ENCODE measurements at places on chromosomes 6 and 20.

DNA sequence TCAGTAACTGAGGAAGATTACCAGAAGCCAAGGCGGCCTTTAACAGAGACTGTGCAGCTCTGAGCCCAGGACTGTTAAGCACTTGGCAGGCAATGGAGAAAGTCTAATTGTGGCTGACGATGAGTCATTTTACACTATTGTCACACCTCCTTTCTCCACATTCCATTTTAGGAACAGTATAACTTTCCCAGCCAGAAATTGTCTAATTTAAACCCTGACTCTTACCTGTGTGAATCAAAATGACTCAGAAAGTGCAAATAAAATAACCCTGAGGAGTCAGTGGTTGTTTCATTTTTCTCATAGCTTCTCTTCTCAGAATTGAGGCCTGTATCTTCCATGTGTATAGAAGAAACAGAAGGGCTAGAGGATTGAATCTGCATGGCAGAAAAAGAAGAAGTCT lies 40.0 kb upstream of the OPN5 start:
- peak; percentile 74 for DNase-seq

GRCh38 chr20:62993856-62994494 lies 12.8 kb downstream of the BHLHE23 start:
- DNase-seq, result no peak

DNA sequence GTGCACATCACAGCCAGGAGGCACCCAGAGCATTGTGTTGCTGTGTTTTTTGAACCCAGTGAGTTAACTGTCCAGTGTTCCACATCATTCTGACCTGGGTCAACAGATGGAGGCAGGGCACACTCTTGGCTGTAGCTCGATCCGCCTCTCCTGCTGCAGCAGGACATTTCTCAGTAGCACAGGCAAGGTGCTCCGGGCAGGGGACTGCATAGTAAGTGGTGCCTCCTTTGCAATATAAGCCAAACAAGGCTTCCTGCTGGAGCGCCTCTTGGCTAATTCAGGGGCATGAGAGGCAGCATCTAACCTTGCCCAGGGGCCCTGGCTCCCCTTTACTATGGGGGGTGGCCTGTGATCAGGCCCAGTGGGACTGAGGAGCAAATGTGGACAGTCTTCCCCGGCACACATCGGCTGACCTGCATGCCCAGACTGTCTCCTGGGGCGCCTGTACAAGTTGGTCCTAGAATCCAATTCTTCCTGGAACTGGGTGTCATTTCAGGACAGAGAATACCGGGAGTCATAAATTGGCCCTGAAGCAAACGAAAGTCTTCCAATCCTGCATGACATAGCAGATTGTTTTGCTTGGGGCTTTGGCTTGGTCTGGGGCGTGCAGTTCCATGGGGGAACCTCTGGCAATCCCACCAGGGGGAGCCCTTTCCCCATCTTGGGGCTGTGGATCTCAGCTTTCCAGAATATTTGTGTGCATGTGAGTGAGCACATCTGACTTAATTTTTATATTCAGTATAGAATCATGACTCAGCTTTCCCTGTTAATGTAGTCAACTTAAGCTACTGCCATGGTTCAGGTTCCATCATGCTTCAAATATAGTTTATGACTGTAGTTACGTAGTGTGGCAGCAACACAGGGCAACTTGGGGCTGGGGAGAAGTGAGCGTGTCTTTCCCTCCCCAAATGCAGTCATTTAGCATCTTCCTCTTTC lies 56.0 kb upstream of the DDR1 start:
- DNase-seq, result no peak

DNA sequence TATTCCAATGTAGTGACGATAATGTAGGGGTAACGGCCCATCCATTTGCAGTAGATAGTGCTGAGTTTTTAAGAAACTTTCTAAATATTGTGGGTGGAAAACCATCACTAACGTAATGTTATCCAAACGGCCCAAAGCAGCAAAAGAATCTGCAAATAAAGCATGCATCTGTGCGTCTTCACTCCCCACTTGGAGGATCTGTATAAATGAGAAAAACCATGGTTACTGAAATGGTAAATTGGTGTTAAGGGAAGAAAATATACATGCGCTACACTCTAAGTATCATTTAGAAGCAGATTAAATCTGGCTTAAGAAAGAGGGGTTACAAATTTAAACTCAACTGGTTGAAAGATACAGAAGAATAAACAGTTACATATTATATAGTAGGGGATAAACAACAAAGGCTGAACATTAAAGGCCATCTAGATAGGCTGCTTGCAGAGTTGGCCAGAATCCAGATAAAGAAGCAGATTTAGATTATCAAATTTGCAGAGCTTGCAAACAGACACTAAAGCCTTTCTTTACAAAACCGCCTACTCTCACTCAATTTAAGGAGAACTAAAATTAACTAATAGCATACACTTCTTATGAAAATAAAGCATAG lies 93.3 kb downstream of the SESN1 start:
- DNase-seq, result no peak

- DNase-seq, result no peak
These were observed 547.8 kb downstream of the CDH26 start for GRCh38 chr20:60506061-60506460.

DNA sequence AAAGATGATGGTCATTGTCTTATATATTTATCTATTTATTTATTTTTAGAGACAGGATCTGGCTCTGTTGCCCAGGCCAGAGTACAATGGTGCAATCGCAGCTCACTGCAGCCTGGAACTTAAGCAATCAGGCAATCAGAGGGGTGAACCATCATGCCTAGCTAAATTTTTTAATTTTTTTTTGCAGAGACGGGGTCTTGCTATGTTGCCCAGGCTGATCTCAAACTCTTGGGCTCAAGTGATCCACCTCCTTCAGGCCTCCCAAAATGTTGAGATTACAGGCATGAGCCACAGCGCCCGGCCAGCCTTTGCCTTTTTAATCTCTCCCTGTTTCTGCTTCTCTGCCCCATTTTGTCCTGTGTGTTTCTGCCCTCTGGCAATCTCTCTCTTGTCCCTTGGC lies 102.2 kb downstream of the NCR2 start:
- no peak for DNase-seq

DNA sequence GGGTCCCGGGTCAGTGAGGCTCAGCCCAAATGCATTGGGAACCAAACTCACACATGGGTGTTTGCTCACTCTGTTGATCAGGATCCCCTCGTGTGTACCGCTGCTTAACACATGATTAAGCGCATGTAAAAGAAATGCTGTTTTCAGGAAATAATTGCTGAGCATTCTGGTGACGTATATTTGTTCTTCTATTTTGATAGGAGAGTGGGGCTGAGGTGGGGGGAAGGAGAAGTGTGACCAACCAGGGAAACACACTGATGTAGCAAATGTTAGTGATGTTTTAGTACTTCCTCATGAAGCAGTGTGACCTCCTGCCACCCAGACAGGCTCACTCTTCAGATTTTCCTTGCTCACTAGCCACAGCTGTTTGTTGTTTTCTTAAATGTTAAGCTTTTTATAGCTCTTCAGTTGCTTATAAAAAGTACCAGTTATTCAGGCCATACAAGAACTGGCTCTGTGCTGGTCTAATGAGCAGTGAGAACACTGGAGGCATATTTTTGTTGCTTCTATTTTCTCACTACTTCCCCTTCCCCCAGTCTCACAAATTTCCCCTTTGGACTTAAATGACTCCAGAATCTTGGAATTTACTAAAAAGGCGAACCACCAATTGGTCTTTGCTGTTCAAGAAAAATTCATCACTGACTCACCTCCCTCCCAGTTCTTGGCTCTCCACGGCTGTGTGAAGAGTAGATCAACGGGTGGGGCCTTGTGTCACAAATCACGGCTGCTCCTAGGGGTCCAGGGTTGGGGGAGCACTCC lies 79.2 kb upstream of the BACH2 start:
- DNase-seq, result no peak

DNA sequence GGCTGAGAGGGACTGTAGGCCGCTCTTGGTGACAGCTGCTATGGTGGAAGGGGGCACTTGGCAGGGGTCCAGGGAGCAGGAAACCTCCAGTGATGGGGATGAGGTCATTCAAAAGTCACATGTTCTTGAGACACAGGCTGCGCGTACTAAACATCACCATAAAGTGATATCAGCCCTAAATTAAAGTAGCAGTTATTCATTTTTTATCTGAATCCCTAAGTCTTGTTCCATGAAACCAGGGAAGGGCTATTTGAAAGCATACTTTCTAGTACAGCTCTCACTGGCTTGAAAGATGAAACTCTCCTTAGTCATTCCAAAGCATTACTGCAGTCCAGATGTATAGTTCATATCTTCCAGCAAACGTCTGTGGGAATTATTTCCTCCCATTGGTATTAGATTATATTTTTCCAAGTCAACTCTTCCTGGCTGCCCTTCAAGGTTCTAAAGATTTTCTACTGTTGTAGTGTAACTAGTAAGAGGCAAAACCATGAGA lies 373.1 kb downstream of the CD109 start:
- no peak for DNase-seq

DNA sequence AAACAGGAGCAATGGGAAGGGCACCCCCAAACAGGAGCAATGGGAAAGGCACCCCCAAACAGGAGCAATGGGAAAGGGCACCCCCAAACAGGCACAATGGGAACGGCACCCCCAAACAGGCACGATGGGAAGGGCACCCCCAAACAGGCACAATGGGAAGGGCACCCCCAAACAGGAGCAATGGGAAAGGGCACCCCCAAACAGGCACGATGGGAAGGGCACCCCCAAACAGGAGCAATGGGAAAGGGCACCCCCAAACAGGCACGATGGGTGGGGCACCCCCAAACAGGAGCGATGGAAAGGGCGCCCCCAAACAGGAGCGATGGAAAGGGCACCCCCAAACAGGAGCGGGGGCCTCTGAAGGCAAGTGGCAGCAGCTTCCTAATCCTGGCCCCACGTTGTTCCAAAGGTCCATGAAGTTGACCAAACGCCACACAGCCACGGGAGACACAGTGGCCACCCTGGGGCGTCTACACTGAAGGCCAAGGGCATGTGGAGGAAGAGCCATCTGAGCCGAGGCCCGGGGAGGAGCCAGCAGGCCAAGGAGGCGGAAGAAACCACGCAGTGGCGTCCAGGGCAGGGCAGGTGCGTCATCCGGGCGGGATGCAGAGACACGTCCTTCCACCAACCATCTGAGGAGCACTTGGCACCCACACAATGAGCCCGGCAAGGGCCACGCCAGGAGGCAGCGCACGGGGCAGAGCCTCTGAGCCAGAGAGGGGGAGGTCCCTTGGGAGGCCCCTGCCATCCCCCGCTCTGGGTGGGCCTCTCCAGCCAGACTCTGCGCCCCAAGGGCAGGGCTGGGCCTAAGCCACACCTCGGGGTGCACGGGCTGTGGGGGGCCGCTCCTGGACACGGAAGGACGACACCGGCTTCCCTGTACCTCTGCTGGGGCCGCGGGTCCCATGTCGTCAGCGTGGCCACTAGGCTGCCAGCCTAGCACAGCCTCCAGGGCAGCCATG lies 21.5 kb upstream of the NTSR1 start:
- no peak for DNase-seq

DNA sequence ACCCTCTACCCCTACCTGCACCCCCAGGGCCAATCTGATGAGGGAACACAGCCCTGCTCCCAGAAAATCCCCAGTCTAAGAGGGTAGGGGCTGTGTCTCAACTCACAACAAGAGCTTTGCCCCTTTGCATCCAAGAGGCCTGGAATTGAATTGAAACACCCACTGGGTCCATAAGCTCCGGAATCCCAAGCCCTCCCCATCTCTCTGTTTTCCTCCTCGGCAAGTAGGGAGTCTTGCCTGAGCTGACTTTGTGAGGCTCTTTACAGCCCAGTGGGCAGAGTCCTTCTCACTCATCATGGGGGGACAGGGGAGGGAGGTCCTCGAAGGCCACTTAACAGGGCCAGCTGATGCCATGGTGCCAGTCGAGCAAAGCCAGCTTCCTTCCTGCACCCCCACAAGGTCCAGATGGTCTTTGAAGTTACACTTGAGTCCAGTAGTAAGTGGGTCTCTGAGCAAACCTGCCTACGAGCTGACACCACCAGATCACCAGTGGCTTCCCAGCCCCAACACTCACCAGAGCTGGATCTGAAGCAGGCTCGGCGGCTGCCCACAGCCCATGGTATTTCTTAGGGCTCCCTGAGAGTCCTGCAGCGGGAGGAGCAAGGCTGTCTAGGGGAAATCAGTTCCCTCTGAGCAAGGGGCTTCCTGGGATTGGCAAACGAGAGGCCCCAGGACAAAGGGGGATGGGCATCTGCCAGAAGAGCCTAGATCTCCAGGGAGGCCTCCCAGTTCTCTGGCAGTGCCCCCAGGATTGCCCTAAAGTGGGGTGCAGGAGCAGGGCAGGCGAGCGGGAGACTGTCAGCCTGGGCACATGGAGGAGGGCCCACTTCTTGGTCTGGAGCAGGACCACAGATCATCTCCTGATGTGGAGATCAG lies 144.5 kb downstream of the VEGFA start:
- DNase-seq, result no peak

DNA sequence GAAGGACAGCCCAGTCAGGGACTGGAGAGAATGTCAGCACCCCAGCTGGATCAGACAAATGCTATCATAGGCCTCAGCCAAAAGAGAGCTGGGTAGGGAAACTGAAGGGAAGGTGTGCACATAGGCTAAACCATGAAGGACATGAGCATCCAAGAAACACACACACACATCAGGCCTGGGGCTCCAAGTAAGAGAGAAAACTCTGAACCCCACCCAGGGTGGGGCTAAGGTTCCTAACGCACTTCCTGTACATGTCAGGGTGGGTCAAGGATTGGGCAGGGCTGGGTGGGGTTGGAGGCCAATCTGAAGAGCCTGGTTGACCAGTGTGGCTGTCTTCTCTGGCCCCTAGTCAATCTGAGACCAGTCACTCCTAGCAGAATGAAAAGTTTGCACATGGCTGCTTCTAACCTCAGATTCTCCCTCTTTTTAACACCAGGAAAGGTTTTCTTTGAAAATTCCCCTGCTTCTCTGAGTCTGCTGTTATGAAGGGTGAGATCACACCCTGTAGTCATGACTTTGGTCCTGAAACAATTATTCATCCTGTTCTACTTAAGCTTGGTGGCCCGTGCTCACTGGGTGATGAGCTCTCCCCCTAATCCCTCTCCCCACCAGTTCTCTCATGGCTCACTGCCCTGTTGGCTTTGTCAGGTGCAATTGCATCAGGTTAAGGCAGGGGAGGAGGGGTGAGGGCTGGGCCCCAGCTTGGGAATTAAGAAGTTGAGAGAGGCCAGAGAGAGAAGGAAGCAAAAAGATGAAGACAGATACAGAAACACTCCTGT lies 88.4 kb downstream of the MAFB start:
- no peak for DNase-seq

All from Panc1 (cell line).